Naive thymus-derived CD8-positive, alpha-beta T cell (primary cell): ENCODE measurements at places on chromosomes 5 and 9. TPM values are rescaled to one million over a fixed set of nuclear protein-coding genes. Genes with fewer than 3 reads are reported as not detected.

- no peak for DNase-seq
Observed at GRCh38 chr9:95118596-95118995, 198.9 kb downstream of the FANCC start.

GRCh38 chr9:129677456-129677855 is 12.0 kb downstream of the PRRX2 start:
- DNase-seq = no peak

DNA sequence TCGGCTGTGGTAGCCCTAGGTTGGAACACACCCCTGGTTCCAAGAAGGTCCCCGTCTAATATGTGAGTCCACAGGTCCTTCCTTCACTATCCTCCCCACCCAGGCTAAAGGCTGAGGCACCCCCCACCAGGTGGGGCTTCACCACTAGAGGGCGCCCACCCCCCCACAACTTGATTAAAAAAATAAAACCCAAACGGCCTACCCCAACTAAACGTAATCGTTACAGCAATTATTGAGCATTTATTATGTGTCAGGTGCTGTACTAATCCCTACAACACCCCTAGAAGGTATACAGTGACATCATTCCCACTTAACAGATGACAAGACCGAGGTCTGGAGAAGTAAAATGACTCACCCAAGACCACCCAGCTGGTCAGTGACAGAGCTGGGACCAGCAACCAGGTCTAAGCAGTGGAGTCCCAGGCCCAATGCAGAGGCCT is 65.0 kb downstream of the FGF18 start:
- peak; percentile 37 for DNase-seq

DNA sequence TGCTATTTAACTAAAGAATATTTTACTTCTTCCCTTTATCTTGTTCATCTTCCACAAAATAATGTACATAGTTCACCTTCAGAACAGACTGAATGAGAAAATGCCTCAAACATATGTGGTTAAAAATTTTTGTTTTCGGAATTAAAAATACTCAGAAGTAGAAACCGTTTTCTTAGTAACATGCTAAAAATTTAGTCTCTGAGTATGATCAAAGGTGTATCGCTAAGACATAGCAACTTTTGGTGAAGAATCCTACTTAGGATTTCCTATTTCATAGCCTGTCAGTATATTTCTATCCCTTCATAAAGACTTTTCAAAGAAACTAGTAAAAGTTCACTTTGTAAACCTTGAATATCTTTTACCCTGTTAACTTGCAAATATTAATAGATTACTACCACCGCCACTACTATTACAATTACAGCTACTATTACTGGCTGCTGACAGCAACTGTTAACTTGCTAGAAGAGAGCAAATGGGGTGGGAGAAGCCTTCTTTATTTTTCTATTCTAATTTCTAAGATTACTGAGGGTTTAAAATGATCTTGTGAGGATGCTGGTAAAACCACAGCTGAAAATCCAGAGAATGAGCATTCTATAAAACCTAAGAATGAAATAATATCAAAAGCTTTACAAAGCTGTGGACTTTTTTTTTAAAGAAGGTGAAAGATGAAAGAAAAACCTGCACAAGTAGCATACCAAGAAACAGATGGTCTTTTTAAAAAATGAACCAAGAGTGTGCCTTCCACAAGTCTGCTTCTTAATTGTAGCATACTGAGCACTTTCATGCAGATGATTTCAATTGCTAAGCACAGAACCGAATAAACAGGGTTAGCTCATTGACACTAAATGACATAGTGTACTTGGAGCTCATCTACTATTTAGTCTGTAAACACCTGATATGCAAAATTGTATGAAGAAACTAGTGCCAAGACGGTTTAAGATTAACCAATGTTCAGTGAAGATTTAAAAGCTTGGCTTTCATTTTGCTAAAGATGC is 246.3 kb upstream of the EFNA5 start:
- DNase-seq = no peak

- DNase-seq = no peak
Observed at GRCh38 chr5:124742521-124742920, 3.9 kb downstream of the ZNF608 start.

- no peak for DNase-seq
Observed at GRCh38 chr5:14580398-14581034, 1.1 kb upstream of the OTULINL start.

DNA sequence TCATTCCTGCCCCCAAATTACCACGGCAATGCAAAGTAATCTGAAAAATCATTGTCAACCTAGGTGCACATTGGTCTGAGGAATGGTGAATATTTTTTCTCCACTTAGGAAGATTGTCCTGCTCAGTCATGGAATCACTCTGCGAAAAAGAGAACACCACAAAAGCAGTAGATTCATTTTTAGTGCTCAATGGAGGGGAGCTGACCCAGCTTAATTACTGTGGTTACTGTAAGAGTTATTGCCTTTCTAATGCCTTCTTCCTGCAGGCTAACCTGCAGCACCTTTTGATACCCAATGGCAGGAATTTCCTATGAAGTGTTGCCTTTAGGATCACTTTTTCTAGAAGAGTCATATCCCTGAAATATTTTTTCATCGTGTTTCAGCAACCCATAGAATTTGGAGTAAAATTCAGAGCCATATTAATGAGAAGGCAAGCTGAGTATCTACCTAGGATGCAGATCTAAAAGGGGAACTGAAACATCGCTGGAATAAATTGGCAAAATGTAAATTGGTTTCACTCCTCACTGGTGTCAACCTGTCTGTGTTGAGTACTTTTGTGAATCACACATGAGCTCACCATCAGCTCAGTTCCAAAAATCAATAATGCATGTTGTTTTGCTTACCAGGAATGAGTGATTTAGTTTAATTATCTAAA is 464.5 kb downstream of the CSNK1G3 start:
- no peak for DNase-seq

DNA sequence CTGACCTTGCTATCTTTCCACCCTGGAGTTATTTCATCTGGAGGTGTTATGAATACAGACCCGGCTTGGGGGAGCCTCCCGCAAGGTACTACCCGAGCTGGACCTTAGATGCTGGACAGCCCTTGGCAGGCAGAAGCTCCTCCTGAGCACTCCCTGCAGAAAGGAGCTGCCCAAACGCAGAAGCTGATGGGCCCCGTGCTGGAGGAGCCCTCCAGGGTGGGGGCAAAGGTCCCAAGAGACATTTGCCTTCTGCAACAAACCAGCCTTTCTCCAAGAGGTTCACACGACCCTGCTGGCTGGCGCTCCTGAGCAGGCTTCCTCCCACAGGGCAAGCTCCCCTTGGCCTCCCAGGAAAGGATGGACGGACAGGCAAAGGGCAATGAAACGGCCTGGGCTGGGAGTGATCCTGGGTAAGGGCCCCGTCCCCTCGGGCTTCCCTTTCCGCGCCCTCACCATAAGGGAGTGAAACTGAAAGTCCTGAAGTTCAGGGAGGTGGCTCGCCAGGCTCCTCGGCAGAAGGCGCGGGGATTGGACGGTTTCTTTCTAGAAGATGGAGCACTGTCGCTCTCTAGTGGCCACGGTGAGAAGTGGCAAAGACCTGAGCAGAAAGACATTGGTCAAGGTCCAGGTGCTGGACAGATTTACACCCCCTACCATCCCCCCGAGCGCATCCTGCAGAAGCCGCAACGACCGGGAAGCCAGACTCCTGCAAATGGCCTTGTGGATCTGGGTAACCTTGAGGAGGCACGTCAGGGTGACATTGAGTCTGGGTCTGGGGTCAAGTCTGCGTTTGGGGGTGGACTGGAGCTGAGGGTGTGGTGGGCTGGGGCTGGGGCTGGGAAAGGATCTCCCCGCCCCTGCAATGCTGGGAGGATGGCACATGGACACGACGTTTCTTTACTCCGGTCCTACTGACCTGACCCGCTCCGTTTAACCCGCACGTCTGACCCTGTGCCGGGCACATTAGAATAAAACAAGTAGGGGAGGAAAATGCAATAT is 56.4 kb downstream of the NEURL1B start:
- peak; percentile 83 for DNase-seq

GRCh38 chr9:115815786-115816185 is 337.8 kb upstream of the PAPPA start:
- DNase-seq = no peak

The NADK2 gene
- total RNA-seq = 15.7 TPM

The LRRC70 gene
- 1.2 TPM for total RNA-seq

The WDR31 gene
- 1.2 TPM for total RNA-seq

The SOHLH1 gene
- not detected for total RNA-seq
